ENCODE measurements at places on chromosomes 1 and 21.
A peak's percentile ranks its signal among the peaks of the same experiment; 100 is the strongest.

DNA sequence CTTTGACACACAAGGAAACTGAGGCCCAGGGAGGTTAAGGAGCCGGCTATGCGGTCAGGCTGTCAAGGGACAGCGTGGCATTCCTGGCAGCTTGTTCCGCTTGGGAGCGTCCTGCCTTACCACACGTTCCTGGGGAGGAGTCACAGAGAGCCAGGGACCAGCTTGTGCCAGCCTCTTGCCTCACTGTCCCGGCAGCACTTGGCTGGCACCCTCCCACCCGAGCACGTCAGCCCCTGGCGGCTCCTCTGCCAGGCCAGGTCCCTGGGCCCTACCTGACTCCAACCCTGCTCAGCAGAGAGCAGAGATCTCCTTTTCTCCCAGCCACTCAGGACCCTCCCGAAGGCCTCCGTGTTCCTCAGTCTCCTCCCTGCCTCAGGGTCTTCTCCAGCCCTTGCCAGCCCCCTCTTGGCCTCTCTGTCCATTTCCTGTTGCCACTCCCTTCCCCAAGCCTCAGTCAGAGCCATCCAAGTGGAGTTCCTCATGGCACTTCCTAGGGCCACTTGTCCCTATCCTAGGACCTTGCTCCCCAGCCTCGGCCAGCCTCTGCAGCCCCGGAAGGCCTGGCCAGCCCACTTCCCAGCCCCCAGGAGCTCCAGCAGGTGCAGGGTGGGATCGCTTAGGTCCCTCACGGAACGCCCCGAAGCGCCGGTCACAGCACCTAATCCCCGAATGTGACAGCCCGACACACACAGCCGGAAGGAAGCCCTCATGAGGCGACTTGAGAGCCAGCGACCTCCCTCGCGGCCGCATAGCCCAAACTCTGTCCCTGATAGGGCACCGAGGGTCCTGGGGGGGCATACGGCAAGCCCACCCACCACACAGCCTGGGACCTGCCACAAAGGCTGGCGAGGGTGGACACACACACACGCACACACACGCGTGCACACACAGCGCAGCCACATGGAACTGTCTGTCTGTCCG, 130.3 kb downstream of the CASZ1 start:
- DNase-seq, result no peak

- DNase-seq, result no peak
Measured at GRCh38 chr1:95311014-95311413, 77.0 kb downstream of the RWDD3 start.

GRCh38 chr1:206547104-206547503, 39.8 kb downstream of the RASSF5 start:
- DNase-seq, result no peak

DNA sequence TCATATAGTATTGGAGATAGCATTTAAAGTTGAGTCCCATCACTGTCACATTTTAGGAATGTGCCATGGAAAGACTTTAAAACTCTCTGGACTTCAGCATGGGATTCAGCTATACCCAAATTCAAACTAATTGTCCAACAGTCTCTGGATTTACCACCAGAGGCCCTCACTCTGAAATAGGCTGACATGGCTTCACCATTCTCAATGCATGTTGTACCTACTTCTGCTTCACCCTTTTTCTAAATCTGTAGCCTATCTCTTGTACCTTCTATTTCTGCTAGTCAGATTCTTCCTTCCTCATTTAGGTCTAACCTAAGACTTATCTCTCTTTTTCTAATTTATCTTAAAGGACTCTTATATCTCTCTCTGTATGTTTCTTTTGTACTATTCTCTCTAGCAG, 512.7 kb upstream of the ZRANB2 start:
- no peak for DNase-seq

DNA sequence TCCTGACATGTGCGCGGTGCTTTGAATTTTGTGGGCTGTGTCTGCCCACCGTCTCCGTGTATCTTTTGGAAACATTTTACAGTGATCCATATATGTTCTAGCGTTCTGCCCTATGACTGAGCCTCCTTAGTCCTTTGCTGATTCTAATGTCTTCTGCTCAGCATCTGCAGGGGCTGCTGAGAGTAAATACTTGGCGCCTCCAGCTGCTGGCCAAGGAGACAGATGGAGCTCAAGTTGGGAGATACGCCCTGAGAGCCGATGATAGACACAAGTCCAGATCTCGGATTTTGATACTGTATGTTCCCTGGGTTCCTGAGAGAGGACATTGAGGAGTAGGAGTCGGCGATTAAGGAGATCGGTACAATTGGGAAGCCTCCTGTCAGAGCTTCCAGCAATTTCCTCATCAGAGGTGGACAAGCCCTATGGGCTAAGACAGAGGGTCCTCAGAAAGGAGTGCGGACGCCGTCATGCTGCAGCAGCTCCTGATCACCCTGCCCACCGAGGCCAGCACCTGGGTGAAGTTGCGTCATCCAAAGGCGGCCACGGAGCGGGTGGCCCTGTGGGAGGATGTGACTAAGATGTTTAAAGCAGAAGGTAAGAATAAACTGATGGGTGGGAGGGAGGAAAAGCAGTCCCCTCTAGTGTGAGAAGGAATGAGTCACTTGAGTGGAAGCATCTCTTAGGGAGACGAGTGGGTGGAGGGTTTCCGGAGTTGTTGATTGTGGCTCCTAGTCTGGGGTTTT, 390 bp downstream of the ZFP69B start:
- DNase-seq, result peak; percentile 90

DNA sequence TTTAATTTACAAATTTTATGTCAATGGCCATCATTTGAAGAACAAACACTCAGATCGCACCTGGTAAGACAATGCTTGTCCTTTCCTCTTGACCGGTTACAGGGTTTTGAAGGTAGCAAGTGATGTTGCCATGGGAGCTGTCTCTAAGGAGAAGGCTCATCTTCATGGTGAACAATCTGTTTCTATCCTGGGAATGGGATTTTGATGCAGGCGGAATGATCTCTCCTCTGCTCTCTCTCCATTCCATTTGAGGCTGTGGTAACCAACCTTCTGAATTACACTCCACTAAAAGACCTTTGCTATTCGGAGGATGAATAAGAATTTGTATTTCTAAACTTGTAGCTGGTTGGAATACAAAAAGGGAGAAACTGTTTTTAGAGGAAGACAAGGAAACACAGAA, 57.9 kb upstream of the SLC5A9 start:
- no peak for DNase-seq

- no peak for DNase-seq
Measured at GRCh38 chr1:18481190-18481920, 625 bp downstream of the KLHDC7A start.

DNA sequence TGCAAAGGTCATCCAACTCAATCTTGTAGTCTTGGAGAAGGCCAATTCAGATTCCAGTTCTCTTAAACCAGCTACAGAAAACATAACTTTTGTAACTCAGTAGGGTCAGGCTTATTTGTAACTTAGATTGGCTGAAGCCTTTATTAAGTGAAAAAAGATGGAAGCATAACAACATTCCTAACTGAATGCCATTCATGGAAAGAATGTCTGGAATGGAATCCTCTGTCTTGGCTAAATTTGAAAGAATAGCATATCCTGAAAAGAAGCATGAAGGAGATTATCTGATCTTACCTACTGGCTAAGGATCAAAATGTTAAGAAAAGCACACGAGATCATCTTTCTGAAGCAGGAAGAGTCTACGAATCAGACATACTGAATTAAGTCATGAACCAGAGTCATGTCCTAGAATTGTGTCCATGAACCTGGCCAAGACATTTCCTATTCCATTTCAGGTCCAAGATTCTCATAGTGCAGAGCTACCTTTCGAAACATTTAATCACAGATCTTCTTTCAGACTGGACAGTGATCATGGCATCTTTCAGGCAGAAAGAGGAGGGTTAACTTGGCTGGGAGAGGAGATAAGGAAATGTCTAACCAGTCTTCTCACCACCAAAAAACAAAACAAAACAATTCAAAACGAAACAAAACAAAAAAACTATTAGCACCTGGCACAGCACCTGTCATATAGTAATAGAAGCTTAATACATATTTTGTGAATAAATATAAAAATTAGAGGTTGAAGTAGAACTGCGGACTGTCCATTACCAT, 75.6 kb downstream of the XCL2 start:
- DNase-seq, result no peak

DNA sequence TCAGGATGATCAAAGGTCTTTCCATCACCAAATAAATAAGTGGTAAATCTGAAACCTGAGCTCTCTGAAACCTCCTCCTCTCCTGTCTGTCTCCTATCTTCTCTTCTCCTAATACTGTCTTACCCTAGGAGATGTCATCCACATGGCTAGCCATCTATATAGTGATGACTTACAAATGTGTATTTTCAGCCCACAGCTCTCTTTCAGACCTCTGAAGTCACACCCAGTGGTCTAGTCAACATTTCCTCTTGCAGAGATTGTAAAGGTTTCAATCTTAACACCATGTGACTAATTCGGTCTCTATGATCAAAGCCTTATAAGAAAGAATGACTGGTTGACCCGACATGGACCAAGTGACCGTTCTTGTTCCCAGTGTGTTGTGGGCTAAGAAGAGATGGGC, 63.1 kb upstream of the DPT start:
- no peak for DNase-seq

DNA sequence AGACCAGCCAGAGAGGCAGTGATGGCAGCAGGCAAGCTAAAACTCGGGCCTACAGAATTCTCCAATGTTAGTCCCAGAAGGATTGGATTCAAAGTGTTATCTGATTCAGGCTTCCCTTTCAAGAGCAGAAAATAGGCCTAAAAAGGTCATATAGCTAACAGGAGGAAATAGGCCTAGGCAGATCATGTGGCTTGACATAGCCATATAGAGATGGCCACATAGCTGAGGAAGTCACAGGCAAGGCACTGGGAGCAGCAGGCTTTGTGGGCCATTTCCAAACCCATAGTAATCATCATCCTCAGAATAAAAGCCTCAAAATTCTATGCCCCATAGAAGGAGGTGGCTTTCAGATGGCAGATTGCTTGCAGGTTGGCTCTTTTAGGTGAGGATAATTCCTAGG, 29.0 kb upstream of the LMO4 start:
- no peak for DNase-seq

DNA sequence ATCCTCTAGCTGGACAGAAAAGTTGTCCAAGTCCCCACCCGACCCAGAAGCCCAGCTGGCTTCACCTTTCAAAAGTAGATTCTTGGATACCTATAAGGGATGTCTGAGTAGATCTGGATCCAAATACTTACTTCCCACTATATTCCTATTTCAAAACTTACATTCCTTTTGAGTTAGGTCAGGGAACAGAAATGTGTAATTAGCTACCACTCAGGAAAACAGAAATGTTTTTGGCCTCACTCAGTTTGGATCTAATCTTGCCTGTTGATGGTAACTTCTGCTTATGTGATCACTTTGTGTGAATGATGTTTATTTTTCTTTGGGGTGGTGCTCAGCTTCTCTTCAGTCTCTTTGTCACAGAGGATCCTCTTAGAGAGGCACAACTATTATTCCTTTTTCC, 814.4 kb upstream of the RGS18 start:
- no peak for DNase-seq

DNA sequence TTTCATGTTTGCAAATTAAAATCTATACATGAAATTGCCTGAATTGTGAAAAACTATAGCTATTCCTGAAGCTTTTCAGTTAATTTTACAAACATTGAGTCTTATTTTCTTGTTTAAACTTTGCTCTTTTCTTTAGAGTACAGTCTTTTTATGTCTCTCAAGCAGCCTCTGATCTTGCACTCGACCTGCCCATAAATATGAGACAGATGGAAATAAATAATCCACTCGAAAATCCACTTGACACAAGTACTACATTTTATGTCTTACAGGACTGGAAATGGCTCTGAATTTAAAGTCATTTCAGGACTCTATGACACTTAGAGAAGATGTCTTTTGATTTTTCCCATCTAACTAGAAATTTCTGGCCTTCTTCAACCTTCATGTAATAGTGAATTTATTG, 283.8 kb downstream of the USP25 start:
- no peak for DNase-seq

GRCh38 chr1:43789604-43790550, 82.5 kb downstream of the ST3GAL3 start:
- no peak for DNase-seq

DNA sequence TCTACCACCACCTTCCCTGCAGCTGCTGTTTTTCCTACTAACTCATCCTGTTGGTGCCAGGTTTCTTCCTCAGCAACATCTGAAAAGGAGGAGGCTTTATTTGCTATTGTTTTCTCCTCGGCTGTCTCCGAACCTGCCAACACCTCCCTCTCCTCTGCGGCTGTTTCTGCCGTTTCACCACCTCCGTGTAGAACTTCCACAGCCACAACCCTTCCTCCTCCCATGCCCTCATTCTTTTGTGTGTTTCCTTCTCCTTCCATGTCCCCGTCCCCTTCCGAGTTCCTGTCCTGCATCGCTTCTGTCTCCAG, 59.0 kb upstream of the LRRC53 start:
- DNase-seq, result no peak

- no peak for DNase-seq
Measured at GRCh38 chr1:160095382-160096105, 2.9 kb downstream of the IGSF8 start.

DNA sequence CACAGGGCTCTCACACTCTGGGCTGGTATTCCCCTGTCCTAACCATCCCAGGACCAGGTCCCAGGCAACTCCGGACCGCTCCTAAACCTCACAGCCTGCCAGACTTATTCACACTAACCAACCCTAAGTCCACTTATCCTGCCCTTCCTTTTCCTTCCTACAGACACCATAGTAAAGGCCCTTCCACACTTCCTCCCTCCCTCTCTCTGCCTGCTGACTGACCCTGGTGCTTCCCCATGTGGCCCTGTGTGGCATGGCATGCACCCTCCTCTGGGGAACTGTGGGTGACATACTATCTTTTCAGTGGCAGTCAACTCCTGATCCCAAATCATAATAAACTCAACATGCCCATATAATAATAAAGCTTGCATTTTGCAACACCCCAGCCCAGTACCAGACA, 155.1 kb upstream of the DNAH14 start:
- no peak for DNase-seq

DNA sequence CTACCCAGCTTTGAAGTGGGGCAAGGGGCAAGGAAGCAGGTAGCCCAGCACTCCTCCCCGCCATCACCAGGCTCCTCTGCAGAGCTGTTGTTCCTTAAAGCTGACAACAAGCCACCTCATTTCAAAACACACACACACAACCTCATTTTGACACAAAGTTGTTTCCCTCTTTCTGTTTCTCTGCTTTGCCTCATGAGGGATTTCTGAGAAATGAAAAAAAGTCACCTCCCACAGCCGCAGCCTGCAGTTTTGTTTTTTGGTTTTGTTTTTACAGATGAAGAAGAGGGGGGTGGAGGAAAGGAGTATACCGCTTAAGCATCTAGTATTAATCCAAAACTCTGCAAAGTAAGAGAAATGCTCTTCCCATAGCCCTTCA, 12.1 kb downstream of the MCL1 start:
- peak; percentile 77 for DNase-seq

GRCh38 chr1:76511558-76512179, 355.6 kb upstream of the ST6GALNAC5 start:
- DNase-seq, result no peak

GRCh38 chr1:247822060-247822459, 1.9 kb downstream of the OR14A16 start:
- DNase-seq, result no peak

- DNase-seq, result no peak
Measured at GRCh38 chr1:192749349-192749748, 59.5 kb upstream of the RGS2 start.

DNA sequence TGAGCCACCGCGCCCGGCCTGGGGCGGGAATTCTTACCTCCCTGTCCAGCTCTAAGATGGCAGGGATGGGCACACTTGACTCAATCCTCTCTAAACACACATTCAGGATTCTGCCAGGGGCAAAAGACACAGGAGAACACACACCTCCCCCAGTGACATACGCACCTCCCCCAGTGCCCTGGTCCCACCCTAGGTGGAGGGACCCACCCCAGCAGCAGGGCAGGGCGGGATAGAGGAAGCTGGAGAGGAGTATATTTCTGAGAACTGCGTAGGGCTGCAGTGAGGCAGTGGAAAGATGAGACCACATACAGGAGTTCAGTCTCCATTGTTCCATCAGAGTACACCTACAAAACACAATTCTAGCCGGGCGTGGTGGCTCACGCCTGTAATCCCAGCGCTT, 92.5 kb downstream of the SDCCAG8 start:
- DNase-seq, result no peak
